ENCODE measurements at places on chromosomes 7 and 10.

DNA sequence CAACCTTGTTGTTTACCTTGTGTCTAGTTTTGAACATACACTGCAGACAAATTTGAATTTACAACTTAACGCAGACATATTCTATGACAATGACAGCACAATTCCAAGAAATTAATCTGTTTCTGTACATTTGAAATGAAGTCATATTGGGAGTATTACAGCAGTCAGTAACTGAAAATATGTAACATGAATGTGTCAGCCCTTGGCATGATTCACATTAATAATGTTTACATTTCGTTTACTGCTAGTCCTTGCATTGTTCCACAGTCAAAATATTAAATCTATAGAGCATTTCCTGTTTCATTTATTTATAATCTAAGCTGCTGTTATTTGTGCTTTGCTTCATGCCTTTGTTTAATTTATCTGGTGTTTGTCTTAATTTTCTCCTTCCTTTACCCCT, 80.4 kb downstream of the NOC3L start:
- DNase-seq = no peak

- no peak for DNase-seq
Measured at GRCh38 chr7:121337398-121337797, 8.6 kb downstream of the WNT16 start.

DNA sequence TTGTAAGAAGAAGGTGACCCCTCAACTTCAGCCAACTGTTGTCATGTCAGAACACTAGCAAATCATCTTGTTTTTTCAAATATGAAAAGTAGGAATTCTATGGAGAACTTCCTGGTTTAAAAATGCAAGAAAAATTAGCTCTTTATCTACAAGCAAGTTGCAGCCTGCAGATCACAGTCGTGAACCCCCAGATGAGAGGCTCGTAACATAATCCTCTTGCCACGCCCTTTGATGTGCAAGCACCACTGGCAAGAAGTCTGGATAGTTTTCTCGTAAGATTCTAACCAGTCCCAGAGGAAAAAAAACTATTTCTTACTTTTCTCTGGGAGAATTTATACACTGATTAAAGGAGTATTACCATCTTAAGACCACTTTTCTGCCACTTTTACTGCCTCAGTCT, 132.3 kb downstream of the DPY19L1 start:
- no peak for DNase-seq

DNA sequence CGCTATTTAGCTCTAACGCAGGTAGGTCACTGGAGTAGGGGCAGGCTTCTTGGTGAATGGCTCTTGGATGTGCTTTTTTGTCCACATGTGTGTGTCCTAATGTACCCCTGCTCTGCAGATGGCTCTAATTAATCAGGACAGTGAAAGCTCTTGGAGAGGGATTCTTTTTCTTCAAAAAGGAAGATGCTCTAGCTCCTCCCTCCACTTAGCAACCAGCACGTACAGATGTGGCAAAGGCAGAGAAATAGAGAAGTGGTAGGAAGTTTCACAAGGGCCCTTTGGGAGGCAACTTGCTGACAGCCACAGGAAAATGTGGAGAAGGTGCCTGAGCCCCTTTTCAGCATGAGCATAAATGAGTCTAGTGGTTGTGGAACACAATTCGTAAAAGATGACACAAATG, 221.7 kb downstream of the PLXNA4 start:
- peak; percentile 24 for DNase-seq

GRCh38 chr7:14228341-14228740, 238.9 kb upstream of the ETV1 start:
- DNase-seq = no peak

DNA sequence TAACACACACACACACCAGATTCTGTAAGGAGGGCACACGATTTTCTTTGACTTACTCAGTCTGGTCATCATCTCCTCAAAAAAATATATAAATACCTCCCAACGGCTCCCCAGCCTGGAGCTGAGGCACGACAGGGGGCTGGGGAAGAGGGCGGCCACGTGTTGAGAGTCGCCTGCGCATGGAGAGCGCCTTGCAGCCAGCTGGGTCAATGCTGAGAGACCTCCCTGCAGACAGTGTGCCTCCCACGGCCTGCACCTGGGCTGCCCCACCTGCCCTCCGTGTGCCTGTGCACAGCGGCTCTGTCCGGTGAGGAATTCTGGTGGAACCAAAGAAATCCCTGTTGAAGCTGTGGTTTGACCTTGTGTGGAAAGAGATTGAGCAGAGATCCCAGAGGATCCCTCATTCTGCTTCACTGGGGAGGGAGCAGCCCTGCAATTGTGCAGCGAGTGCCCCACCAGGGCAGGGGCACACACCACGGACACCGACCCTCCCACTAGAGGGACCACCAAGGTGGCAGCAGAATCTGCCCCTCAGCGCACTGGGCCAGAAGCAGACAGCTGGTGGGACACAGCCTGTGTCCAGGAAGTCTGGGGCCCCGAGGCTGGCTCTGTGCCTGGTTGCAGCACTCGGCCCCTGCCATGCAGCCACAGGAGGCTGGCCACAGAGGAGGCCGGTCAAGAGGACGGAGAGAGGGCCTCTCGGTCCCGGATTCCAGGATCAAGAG, 150.5 kb upstream of the PPP2R2D start:
- no peak for DNase-seq

DNA sequence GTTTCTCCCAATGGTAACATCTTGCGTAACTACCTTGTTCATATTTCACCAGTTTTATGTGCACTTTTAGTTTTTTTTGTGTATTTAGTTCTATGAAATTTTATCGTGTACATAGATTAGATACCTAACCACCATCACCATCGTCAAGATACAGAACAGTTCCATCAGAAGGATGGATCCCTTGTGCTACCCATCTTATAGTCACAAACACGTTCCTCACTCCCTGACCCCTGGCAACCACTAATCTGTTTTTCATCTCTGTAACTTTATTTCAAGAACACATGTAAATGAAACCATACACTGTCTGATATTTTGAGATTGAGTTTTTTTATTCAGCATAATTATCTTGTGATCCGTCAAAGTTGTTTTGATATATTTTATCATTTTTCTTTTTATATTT, 29.9 kb downstream of the FANK1 start:
- DNase-seq = no peak

GRCh38 chr7:55174856-55175255, 156.0 kb downstream of the EGFR start:
- DNase-seq = no peak

- no peak for DNase-seq
Measured at GRCh38 chr7:138970952-138971351, 10.2 kb downstream of the KIAA1549 start.

- no peak for DNase-seq
Measured at GRCh38 chr10:100866010-100866409, 46.8 kb upstream of the SLF2 start.

DNA sequence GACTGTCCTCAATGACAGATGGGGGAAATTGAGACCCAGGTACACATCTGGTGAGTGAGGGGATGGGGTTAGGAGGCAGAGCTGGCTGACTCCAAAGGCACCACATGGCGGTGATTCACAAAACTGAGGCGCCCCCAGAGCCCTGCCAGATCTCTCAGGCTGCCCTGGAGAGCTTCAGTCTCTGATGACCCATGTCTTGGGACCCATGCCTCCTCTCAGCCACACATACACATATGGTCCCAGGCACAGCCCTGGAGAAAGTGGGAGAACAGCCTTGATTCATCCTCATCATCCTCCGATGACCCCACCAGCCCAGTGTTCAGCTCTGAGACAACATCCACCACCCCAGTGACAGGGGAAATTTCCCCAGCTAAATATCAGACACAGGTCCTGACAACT, 426.0 kb downstream of the RPS24 start:
- no peak for DNase-seq

DNA sequence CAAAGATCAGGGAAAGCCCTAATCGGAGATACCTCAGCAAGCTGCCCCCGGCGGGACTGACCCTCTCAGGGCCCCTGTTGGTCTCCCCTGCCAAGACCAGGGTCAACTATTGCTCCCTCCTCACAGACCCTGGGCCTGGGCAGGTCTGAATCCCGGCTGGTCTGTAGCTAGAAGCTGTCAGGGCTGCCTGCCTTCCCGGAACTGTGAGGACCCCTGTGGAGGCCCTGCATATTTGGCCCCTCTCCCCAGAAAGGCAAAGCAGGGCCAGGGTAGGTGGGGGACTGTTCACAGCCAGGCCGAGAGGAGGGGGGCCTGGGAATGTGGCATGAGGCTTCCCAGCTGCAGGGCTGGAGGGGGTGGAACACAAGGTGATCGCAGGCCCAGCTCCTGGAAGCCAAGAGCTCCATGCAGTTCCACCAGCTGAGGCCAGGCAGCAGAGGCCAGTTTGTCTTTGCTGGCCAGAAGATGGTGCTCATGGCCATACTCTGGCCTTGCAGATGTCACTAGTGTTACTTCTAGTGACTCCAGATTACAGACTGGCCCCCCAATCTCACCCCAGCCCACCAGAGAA, 24.1 kb downstream of the TBATA start:
- DNase-seq = peak; percentile 20

- DNase-seq = peak; percentile 13
Measured at GRCh38 chr7:1564603-1565022, 5.2 kb downstream of the PSMG3 start.

DNA sequence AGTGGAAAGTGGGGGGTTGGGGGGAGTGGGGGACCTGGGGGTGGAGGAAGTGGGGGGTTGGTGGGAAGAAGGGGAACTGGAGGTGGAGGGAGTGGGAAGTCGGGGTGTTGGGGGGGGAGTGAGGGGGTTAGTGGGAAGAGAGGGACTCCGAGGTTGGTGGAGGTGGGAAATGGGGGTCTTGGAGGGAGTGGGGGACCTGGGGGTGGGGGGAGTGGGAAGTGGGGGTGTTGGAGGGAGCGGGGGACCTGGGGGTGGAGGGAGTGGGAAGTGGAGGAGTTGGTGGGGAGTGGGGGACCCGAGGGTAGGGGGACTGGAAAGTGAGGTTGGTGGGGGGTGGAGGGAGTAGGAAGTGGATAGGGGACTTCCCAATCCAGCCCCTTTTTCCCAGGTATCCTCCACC, 906 bp upstream of the MMD2 start:
- DNase-seq = no peak

GRCh38 chr7:112420236-112420861, 29.9 kb upstream of the IFRD1 start:
- no peak for DNase-seq

GRCh38 chr7:14085901-14086300, 96.4 kb upstream of the ETV1 start:
- no peak for DNase-seq

DNA sequence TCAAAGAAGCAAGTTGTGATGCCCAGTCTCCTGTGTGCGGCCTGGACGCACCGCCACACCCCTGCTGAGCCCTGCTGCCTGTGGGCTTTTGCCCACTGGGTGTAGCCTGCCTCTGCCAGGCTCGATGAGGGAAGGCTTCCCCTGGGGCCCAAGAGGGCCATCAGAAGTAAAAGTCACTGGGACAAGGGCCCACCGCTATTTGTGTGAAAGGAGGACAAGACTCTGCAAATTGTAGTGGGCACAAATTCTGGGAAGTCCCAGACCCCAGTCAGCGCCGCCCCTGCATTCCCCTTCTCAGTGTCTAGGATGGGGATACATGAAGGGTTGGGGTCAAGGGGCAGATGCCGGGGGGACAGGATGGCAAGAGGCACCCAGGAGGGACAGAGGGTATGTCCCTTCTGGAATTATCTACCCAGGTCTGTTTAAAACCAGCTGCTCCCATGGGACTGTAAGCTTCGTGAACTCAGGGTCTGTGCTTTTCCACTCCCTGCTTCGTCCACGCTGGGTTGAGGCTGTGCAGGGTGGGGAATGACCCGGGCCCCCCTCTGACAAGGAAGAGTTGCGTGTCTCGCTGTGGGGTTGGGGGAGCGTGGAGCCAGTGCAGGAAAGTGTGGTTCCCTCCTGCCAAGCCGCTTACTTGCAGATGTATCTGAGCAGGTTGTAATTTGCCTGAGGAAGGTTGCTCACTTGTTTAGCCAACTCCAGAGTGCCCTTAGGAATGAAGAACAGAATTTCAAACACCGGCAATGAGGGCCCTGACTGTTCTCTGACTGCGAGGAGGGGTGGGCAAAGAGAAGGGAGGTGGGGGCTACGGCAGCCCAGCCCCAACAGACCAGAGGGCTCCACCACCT, 147.2 kb downstream of the MAPK8 start:
- DNase-seq = no peak

- peak; percentile 91 for DNase-seq
Measured at GRCh38 chr10:69335063-69335587, 56.8 kb downstream of the HK1 start.
